ENCODE measurements at places on chromosomes 1 and 21.

GRCh38 chr1:192153276-192153675 lies 5.0 kb upstream of the RGS18 start:
- DNase-seq = no peak

GRCh38 chr1:33365560-33365997 lies 44.7 kb upstream of the A3GALT2 start:
- peak; percentile 84 for DNase-seq

DNA sequence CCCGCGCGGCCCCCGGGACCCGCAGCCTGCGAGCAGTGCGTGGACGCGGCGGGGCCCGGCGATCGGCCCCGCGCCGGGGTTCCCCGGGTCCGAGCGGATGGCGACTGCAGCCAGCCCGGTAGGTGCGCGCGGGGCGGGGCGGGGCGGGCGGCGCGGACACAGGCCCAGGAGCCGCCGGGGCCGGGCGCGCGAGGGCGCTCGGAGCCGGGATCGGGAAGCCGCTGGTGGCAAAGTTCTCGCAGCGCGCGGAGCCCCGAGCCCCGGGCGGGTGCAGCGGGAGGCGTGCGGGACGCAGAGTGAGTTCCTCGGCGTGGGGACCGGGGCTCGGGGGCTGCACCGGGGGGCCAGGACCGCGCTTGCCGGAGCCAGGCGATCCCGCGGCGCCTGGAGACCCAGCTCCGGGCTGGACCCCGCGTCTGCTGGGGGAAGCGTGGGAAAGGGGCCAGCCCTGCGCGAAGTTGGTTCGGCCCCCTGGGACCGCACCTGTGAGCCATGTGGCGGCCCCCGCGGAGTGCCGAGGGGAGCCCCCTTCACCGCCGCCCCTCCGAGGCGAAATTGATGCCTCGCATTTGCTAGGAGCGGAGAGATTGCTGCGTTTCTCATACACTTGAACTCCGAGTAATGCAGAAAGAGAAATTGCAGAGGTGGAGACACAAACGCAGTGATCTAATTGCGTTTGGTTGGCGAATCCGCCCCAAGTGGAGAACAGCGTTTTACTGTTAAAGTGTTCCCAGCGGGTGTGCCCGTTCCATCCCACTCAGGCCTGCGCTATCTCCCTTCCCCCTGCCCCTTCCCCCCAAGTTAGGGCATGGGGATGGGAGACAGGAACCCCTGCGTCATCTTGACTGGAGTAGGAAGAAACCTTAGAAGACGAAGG lies 228.9 kb upstream of the TMEM51 start:
- DNase-seq = peak; percentile 64

GRCh38 chr1:42692461-42692860 lies 10.2 kb downstream of the YBX1 start:
- no peak for DNase-seq

DNA sequence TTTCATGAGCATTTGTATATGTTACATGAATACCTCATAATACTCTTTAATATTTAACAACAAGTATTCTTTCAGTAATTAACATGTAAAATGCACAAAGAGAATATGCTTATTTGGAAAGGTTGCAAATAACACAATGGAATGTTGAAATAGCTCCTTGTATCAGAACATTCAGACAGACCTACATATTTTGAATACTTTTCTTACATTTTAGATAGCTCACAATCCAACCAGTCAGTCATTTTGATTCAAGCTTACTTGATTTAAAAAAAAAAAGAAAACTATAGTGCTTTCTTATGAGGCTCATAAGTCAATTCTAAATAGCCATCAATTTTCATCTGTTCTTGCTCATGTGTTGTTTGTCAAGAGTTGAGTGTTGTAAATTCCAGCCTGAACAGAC lies 518.8 kb downstream of the ADGRL2 start:
- DNase-seq = no peak

GRCh38 chr1:239718571-239718970 lies 332.2 kb downstream of the CHRM3 start:
- no peak for DNase-seq

GRCh38 chr21:37753122-37753599 lies 163.1 kb downstream of the KCNJ6 start:
- no peak for DNase-seq

GRCh38 chr1:15843826-15844572 lies 3.5 kb upstream of the SPEN start:
- DNase-seq = no peak

DNA sequence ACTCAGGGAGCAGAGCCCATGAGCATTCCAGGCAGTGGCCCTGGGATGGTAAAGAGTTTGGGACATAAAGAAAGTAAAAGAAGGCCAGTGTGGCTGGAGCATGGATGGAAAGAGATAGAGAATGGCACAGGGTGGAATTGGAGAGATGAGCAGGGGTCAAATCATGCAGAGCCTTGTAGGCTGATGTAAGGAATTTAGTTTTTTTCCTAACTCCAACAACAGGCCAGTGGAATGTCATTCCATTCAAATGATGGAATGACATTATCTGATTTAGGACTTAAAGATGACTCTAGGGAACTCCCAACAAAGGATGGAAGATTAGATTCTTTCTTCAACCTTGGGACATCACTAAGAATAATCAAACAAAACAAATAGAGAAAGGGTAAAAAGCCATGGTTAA lies 12.8 kb upstream of the S100A2 start:
- no peak for DNase-seq
